ENCODE measurements at places on chromosomes 6 and 20.

DNA sequence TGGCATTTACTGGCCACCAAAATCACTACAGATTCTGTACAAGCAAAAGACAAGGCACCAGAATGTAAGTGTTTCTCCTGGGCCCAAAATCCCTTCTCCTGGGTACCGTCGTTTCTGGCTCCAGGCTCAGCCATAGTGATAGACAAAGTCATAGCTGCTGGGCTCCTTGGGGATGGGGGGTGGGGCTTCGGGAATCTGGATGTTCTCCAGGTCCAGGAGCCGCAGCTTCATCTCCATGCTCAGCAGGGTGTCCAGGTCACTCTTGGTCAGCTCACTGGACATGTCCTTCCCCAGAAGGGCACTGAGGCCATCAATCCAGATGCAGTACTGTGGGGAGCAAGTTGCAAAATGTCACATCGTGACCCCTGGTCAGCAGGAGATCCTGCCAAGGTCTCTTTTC lies 39.2 kb downstream of the ELMO2 start:
- DNase-seq, result no peak

GRCh38 chr20:47265214-47265613 lies 91.3 kb downstream of the ZMYND8 start:
- no peak for DNase-seq

DNA sequence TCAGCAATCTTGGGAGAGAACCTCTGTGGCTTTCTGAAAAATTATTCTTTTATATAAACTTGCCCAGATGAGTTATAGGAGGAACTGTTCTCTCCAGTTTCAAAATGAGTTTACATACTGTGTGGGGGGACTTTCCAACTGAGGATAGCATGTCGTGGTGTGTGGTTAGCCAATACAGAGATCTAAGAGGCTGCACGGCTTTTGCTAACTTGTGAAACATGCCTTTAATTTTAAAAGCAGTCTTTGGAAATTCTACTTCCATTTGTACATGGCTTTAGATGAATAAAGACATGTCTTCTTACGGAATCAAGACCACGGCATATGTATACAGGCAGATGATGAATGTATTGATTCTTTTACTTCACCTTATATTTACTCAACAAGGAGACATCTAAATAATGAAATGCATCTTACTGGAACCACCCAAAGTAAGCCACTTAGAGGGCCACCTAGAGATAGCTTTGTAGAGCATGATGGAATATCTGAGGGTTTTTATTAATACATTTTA lies 39.8 kb downstream of the HIVEP1 start:
- DNase-seq, result peak; percentile 72

DNA sequence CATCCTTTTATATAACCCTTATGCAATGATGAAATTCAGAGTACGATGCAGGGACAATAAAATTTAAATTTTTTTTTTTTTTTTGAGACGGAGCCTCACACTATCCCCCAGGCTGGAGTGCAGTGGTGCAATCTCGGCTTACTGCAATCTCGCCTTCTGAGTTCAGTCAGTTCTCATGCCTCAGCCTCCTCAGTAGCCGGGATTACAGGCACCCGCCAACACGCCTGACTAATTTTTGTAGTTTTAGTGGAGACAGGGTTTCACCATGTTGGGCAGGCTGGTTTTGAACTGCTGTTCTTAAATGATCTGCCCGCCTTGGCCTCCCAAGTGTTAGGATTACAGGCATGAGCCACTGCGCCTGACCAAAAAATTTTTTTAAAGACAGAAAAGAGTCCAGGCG lies 15.2 kb downstream of the MTO1 start:
- DNase-seq, result no peak

GRCh38 chr20:63829945-63830835 lies 874 bp downstream of the ZBTB46 start:
- DNase-seq, result no peak

DNA sequence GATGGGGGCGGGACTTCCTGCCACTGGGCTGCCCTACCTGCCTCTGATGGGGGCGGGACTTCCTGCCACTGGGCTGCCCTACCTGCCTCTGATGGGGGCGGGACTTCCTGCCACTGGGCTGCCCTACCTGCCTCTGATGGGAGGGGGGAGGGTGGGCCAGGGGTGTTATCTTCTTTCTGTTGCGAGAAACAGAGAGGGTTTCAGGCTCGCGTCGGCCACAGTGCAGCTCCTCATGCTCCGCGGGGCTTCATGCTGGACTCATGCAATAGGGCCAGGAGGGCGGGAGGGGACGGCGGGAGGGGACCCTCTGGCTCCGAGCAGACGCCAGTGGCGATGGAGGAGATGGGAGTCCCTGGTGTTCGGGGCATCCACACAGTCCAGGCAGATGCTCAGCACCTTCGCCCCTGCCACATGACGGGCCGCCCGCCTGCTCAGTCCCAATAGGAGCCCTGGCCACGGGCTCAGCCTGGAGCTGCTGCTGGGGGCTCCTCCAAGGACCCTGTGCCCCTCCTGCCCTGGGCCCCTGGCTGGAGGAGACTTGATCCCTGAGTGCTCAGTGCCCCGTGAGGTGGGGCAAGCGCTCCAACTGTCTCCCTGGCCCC lies 48.8 kb upstream of the CHRNA4 start:
- no peak for DNase-seq

- DNase-seq, result no peak
Observed at GRCh38 chr6:136039185-136039584, 187.7 kb downstream of the PDE7B start.

GRCh38 chr20:62002882-62003480 lies 62.7 kb downstream of the TAF4 start:
- no peak for DNase-seq

GRCh38 chr6:36337814-36338213 lies 1.1 kb upstream of the BNIP5 start:
- DNase-seq, result no peak

DNA sequence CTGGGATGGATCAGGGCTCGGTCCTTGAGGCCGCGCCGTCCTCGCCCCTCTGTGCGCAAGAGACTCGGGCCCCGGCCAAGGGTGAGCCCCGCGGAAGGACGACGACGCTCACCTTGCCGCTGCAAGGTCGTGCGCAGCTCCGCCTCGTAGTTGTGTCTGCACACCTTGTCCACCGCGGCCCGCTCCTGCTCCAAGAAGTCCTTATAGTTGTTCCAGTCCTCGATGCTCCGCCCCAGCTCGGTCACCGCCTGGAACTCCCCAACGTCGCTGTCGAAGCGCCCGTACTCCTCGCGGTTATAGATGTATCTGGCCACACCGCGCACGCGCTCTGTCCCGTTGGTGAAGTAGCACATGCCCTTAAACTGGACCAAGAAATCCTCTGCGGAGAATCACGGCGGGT lies 1.8 kb downstream of the HLA-DQB2 start:
- DNase-seq, result no peak

DNA sequence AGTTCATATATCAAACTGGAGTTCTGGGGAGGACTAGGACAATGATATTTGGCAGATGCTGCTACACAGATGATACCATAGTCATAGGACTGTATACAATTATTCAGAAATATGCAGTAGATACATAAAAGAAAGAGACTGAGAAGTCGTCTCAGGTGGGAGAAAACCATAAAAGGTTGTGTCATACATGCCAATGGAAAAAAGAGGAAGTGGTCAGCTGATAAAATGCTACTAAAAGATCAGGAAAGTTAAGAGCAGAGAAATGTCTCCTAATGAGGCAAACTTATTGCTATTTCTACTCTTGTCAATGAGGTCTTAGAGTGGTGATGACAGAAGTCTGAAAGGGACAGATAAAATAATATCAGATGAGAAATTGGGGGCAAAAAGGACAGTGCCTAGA lies 407.6 kb downstream of the COL12A1 start:
- no peak for DNase-seq

DNA sequence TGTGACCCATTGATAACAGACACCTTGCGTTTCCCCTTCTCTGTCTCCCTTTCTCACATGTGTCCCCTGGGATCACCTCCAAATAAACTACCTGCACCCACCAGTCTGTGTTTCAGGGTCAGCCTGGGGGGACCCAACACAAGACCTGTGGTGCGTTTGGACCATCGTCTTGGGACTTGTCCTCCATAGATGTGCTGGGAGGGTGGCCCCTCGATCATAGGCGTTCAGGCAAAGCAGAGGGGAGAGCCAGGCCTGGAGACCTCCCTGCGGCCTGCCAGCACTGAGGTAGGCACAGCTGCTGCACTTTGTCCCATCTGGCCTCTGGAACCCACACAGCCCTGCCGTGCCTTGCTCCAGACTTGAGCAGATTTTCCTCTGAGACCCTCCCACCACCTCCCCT lies 18.1 kb downstream of the CST9 start:
- no peak for DNase-seq

DNA sequence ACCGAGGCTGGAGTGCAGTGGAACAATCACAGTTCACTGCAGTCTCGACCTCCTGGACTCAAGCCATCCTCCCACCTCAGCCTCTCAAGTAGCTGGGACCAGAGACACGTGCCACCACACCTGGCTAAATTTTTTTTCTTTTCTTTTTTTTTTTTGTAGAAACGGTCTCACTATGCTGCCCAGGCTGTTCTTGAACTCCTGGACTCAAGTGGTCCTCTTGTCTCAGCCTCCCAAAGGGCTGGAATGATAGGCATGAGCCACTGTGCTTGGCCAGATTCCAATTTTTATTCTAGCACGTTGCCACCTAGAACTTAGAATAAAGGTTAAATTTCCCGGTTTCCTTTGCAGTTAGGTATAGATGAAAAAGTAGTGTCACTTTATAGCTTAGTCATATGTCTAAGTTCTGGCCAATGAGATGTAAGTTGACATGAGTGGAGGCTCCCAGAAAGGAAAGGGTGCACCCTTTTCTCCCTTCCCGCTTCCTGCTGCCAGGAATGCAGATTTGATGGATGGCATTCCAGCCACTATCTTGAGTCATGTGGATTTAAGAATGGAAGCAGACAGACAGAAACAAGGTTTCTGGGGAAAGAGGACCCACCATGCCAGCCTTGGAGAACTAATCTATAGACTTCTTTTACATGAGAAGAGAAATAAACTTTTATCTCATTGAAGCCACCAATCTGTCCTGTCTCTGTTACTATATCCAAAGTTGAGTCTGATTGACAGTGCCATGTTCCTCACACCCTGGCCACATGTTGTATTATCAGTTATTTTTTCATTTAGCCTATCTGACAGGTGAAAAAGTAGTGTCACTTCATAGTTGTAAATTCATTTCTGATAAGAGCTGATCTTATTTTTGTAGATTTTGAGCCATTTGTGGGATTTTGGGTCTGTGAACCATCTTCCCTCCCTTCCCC lies 60.6 kb upstream of the NCOA3 start:
- no peak for DNase-seq

DNA sequence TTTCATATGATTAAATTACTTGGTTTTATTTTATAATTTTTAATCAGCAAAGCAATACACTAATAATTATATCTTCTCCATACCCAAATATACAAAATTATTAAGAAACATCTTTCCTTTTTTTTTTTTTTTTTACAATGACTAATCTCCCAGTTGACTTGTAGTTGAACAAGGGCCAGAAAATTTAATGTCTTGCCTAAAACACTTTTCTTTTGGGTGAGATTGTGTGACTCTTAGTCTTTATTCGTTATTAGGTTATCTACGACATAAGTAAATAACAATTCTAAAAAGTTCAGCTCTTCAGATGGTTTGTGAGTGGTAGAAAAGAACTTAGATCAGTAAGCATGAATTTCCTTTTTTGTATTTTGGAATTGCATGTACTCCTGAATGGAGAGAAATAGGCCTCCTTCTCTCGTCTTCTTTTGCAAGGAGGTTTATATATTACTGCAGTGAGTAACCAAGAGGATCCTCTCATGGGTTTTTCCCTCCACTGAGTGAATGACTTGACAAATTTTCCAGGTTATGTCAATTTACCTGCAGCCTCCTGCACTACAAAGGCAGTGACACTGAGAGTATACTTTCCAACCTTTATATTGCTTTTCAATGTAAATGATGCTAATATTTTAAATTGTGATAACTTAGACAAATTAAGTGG lies 364.5 kb upstream of the CITED2 start:
- no peak for DNase-seq

DNA sequence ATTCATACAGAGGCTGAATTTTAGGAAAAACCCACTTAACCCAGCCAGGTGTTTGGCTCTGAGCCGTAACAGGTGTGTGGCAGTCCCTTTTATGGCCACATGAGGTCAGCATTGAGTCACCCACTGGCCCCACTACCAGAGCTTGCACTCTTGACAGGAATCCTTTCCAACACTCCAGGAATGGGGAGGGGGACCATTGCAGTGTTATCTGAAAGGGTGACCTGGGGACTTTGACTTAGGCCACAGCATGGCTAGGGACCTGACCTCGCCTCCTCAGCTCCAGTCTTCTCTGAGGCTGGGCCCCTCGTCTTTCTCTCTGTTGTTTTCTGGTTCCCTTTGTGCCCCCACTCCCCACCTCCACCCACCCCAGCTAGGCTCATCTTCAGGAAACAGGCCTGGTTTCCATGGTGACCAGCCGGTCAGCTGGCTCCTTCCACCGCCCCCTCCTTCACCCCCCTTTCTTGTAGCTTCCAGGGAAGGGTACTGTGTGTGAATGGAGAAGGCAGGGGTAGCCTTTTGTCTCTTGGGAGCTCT lies 2.1 kb upstream of the TMEM151B start:
- DNase-seq, result peak; percentile 77

DNA sequence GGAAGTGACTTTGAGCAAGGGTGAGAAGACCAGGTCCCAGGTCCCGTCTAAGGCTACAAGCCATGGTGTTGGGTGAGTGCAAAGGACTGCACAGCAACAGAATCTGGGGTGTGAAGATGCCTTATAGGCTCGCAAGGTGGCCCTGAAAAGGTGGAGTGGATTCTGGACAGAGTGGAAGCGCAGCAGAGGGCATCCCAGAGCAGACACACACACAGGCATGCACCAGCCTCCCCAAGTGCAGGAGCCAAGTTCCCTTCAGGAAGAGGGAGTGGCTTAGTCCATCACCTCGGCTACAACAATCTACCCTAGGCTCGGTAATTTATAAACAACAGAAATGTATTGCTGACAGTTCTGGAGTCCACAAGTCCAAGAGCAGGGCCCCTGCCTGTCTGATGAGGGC lies 180.1 kb upstream of the PDE10A start:
- no peak for DNase-seq

- DNase-seq, result no peak
Observed at GRCh38 chr6:11021003-11021402, 23.1 kb downstream of the ELOVL2 start.

- no peak for DNase-seq
Observed at GRCh38 chr20:63471717-63471980, 806 bp downstream of the KCNQ2 start.

DNA sequence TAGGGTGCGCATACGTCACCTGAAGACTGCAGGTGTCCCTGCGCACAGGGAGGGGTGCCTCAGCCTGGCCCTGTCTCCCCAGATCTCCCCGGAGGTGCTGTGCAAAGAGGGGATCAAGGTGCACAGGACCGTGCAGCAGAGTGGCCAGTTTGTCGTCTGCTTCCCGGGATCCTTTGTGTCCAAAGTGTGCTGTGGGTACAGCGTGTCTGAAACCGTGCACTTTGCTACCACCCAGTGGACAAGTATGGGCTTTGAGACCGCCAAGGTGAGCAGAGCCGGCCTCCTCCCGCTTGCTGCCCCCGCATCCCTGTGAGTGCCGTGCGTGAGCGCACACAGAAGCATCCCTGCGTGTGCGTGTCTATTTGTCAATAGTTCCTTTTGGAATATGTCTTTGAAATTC lies 150.7 kb downstream of the DTNBP1 start:
- no peak for DNase-seq

- DNase-seq, result no peak
Observed at GRCh38 chr6:130412556-130413290, 46.9 kb downstream of the TMEM200A start.
